ENCODE measurements at places on chromosomes 7 and 10. TPM values are rescaled to one million over a fixed set of nuclear protein-coding genes. Genes with fewer than 3 reads are reported as not detected.

Gene CFAP46
- 2.7 TPM for polyA plus RNA-seq

Gene MBLAC1
- polyA plus RNA-seq: 0.55 TPM

Gene REEP3
- polyA plus RNA-seq: 36.5 TPM

Gene ASB10
- not detected for polyA plus RNA-seq

Gene ANKRD30A
- not detected for polyA plus RNA-seq
